ENCODE measurements at places on chromosomes 3 and 15.

DNA sequence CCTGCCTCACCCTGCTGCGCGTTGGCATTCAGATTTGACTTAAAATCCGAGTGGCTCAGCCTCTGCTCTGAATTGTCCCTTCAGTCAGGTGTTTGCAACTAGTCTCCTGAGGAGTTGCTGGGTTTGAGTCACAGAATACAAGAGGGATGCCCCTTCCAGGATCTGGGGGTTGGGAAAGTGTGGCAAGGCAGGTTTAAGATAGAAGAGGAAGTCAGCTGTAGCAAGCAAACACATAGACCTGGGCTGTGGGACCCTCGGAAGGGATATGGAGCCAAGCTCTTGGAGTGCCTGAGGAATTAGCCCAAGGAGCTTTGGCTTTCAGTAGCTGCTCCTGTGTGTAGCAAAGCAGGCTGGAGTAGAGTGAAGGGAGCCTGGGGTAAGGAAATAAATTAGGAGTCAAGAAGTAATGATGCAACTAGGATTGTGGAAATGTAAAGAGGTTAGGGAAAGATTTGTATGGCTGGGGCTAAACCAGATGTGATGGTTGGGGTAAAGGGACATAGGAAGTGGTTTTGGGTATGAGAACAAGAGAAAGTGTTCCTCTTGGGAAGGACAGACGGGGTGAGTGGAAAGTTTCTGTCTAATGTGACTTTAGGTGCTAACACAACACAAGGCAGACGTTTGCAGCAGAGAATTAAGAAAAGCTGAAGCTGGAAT lies 41.2 kb downstream of the RAB7A start:
- no peak for DNase-seq

- DNase-seq, result no peak
Measured at GRCh38 chr3:194148383-194148782, 12.4 kb downstream of the HES1 start.

DNA sequence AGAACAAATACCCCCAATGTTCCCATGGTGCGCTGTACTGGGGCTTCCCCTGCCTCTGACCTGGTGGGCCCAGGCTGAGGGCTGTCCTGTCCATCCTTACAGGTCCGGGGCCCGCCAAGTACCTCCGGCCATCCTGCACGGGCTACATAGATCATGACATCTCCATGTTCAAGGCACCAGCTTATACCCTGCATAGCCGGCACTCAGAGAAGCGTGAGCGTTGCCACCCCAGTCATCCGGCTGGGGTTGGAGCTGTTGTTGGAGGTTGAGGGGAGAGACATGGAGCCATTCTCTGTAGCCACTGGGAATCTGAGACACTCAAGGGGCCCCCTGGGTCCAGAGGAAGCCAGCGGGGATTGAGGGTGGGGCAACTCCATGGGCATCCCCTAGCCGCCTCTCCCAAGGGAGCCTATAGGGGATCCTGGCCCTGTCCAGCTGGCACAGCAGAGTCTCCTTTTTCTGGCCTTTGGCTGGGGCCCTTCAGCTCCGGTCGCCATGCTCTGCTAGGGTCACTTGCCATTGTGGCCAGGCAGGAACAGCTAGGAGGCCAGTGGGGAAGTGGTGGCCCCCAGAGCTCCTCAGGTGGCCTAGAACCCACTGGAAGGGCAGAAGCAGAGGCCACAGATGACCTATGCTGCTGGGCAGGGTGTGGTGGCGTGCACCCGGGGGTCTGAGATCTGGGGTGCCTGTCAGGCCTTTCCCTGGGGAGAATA lies 12.5 kb upstream of the CSPG4 start:
- DNase-seq, result no peak

DNA sequence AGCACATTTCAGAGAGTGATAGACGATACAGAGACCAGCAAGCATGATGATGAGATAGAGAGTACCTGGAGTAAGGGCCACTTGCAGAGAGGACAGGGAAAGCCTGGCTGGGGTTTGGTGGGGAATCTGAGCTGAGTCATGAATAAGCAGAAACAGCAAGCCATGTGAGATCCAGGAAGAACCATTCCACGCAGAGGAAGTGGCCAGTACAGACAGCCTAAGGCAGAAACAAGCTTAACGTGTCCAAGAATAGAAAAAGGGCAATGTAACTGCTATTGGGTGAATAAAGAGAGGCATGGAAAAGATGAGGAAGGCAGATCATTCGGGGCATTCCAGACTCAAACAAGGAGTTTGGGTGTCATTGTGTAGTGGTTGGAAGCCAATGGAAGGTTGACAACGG lies 816.3 kb upstream of the CFAP20DC start:
- DNase-seq, result no peak

DNA sequence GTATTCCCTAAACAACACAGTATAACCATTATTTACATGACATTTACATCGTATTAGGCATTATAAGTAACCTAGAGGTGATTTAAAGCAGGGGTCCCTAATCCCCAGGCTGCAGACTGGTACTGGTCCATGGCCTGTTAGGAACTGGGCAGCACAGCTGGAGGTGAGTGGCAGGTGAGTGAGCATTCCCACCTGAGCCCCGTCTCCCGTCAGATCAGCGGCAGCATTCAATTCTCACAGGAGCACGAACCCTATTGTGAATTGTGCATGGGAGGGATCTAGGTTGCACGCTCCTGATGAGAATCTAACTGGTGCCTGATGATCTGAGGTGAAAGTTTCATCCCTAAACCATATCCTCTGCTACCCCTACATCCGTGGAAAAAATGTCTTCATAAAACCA lies 138.2 kb downstream of the ATP10A start:
- DNase-seq, result no peak

- DNase-seq, result peak; percentile 25
Measured at GRCh38 chr3:149494022-149494758, 19.7 kb downstream of the TM4SF4 start.

GRCh38 chr15:98596885-98597392 lies 51.4 kb upstream of the IGF1R start:
- no peak for DNase-seq

- no peak for DNase-seq
Measured at GRCh38 chr3:8985411-8985831, 22.1 kb upstream of the RAD18 start.

DNA sequence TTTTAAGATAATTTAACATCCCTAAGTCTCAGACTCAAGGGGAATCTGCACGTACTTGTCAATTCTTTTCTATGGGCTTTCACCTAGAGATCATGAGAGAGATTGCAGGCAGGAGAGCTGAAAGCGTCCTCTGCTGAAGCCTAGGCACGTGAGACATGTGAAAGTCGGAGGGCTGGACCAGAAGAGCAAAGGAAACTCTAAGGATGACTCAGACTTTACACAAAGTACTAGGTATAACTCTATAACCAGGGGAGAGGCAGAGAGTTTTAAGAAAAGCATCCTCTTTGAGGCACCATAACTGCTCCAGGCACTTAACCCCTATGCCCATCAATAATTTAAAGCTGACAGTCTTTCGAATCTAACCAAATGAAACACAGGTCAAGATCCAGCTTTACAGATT lies 436.6 kb downstream of the VGLL3 start:
- DNase-seq, result no peak

- no peak for DNase-seq
Measured at GRCh38 chr15:59249816-59250215, 43.2 kb downstream of the LDHAL6B start.

GRCh38 chr3:126442856-126443242 lies 32.8 kb downstream of the ZXDC start:
- no peak for DNase-seq

GRCh38 chr3:160667452-160667851 lies 9.5 kb upstream of the ARL14 start:
- DNase-seq, result no peak

DNA sequence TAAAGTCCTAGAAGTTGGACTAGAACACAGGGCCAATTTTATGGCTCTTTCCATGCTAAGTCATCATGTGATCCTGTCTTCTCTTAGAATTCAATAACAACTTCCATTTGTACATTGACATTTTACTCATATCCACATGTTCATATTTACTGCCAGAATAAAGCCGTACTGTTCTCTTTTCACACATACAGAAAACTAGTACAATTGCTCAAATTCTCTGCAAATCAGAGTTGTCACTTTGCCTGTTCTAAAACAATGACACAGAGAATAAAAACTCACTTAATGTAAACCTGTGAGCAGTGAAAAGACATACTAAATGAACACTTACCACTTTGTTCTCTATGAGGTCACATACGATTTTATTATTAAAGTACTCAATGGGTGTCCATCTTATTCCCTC lies 3.5 kb downstream of the LDHAL6B start:
- DNase-seq, result no peak

GRCh38 chr3:157578181-157578580 lies 75.0 kb upstream of the VEPH1 start:
- DNase-seq, result no peak

- no peak for DNase-seq
Measured at GRCh38 chr3:179956416-179956830, 80.3 kb downstream of the PEX5L start.

GRCh38 chr3:99473321-99473751 lies 165.1 kb upstream of the COL8A1 start:
- no peak for DNase-seq

GRCh38 chr15:62795700-62796695 lies 246.5 kb upstream of the TPM1 start:
- no peak for DNase-seq

- DNase-seq, result no peak
Measured at GRCh38 chr3:142319094-142319493, 93.7 kb upstream of the GK5 start.

- DNase-seq, result no peak
Measured at GRCh38 chr3:168511428-168512014, 415.8 kb upstream of the GOLIM4 start.

DNA sequence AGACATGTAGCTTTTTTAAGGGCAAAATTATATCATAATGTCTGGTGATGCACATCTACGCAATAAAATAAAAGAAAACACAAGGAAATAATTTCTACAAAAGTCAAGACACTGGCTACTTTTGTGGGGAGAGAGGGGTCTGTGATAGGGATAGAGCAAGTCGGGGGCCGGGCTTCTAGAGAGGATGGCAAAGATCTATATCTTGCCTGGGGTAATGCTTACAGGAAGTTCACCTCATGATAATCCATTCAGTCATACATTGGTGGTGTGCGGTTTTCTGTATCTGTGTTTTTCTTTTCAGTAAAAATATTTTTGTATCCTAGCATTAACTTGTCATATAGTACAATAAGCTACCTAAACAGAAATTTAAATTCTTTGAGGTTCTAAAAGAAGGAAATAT lies 178.8 kb downstream of the ARRDC4 start:
- DNase-seq, result no peak

DNA sequence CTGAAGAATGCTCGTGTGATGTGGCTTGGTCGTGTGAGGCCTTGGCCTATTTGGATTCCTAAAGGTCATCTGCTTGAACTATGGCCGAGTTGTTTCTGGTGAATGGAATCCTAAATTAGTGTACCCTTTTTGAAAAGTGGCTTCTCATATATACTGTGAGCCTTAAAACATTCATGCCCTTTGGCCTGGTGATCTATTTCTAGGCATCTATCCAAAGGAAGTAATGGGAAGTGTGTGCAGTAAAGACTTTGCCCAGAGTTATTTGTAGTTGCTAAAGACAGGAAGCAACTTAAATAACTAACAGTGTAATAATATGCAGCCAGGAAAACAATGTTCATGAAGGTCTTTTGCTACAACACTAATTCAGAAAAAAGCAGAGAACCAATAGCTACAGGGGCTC lies 3.0 kb downstream of the DGKG start:
- no peak for DNase-seq

- DNase-seq, result no peak
Measured at GRCh38 chr15:81286621-81287121, 37.3 kb downstream of the STARD5 start.

DNA sequence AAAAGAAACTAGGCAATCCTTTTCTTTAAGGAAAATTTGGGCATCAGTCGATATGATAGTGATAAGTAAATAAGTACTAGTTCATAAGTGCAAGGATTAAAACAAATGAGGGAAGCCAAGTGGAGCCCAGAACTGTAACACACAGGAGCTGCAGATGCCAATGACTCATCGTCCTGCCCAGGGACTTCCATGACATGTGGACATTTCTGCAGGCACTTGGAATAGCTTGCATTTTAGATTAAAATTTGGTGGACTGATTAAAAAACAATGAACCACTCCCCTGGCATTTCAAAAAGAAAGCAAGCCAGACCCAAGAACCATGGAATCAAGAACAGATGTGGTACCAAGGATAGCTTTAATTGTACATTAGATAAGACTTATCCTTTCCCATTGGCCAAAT lies 2.9 kb downstream of the SAMD7 start:
- DNase-seq, result no peak

- no peak for DNase-seq
Measured at GRCh38 chr3:178705925-178706324, 169.7 kb downstream of the KCNMB2 start.

- no peak for DNase-seq
Measured at GRCh38 chr3:37138816-37139215, 35.6 kb downstream of the LRRFIP2 start.

DNA sequence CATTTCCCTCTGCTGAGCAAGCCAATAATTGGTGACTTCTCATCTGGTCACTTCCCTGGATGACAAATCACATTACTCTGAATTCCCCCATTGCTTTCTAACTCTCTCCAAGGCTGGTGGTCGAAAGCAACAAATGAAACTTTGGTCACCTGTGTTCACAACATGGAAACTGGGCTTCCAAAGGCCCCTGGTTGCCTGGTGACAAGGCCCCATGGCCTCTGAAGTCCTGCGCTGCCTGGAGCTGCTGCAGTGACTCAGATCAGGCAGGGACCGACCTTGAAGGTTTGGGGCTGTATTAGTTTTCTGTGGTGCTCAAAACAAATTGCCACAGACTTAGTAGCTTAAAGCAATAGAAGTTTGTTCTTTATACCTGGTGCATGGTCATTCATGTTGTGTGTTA lies 345.3 kb downstream of the WDR72 start:
- no peak for DNase-seq

- no peak for DNase-seq
Measured at GRCh38 chr15:55698653-55699052, 44.3 kb downstream of the PRTG start.

- DNase-seq, result no peak
Measured at GRCh38 chr15:68431792-68432401, at the start of gene ITGA11. TSS of gene ITGA11 (minus strand) at chr15:68432163. CDS start at chr15:68432066, 97 bp downstream.

DNA sequence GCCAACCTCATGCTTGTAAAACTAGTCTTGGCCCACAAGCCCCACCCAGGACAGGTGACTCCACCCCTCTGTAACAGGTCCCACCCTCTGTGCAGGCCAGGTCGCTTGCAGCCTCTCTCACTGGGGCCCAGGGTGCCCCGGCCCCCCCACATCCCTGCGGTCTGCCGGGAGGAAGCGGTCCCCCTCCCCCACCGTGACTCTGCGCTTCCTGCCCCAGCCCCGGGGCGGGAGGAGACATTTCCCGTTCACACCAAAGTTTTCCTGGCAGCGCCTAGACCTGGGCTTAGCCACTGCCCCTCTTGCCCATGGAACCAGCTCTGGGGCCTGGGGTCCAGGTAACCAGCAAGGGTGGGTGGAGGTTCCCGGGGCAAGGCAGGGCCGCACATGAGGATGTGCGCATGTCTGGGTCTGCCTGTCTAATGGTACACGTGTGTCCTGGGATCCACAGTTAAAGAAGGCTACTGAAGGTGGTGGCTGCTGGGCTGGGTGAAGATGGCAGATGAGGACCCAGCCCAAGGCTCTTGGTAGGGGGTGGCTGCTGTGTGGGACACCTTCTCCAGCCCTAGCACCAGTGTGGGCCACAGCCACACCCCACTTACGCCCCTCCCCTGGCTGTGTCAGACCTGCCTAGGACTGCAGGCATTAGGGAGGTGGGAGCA lies 8.4 kb downstream of the NBEAL2 start:
- peak; percentile 78 for DNase-seq

Data from activated T-cell treated with anti-CD3 and anti-CD28 coated beads for 48 hours (primary cell).